ENCODE measurements at places on chromosomes 5 and 9. TPM values are rescaled to one million over a fixed set of nuclear protein-coding genes. Genes with fewer than 3 reads are reported as not detected.

DNA sequence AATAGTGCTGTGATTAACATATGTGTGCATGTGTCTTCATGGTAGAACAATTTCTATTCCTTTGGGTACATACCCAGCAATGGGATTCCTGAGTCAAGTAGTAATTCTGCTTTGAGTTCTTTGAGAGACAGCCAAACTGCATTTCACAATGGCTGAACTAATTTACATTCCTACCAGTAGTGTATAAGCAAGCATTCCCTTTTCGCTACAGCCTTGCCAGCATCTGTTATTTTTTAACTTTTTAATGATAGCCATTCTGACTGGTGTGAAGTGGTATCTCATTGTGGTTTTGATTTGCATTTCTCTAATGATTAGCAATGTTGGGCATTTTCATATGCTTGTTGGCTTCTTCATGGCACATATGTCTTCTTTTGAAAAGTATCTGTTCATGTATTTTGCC is 308.5 kb downstream of the ARRDC3 start:
- peak; percentile 7 for DNase-seq

- no peak for DNase-seq
Measured at GRCh38 chr5:13217636-13218035, 726.9 kb downstream of the DNAH5 start.

- no peak for DNase-seq
Measured at GRCh38 chr5:123611406-123611709, 99.4 kb downstream of the CSNK1G3 start.

DNA sequence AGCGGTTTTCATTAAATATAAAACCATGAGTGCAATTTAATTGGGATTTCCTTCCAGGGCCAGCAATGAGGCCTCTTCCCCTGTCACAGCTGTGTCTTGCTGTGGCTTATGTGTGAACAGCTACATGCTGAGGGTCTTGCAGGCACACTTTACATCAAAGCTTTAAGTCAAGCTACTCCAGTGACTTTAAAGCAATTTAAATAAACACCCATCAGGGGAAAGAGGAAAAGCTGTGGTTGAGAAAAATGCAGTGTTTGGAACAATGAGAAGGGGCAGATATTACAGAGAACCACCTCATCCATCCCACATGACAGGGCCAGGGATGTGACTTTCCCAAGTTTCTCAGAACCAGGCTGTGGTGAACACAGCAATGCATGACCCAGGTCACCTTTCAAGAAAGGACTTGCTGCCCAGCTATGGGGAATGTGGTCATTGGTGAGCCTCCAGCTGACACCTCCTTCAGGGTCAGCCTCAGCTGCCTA is 115.9 kb upstream of the LPAR1 start:
- DNase-seq, result no peak

DNA sequence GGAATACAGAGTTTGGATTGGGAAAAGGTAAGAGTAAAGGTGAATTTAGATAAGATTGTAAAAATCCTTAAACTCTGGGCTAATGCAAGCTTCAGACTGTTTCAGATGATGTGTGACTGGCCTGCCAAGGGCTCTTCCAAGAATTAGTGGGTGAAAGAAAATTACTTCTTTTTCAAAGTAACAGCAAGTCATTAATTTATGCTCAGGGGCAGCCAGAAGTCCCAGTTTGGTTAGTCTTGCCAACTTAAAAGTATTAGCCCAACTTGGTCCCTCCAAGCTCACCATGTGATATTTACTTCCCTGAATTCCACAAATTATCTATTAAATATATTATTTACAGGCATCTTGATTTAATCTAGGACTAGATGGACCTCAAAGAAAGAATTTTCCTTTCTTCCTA is 947.8 kb downstream of the NR2F1-AS1 start:
- DNase-seq, result no peak

- DNase-seq, result no peak
Measured at GRCh38 chr5:10123254-10123989, 126.3 kb downstream of the ATPSCKMT start.

DNA sequence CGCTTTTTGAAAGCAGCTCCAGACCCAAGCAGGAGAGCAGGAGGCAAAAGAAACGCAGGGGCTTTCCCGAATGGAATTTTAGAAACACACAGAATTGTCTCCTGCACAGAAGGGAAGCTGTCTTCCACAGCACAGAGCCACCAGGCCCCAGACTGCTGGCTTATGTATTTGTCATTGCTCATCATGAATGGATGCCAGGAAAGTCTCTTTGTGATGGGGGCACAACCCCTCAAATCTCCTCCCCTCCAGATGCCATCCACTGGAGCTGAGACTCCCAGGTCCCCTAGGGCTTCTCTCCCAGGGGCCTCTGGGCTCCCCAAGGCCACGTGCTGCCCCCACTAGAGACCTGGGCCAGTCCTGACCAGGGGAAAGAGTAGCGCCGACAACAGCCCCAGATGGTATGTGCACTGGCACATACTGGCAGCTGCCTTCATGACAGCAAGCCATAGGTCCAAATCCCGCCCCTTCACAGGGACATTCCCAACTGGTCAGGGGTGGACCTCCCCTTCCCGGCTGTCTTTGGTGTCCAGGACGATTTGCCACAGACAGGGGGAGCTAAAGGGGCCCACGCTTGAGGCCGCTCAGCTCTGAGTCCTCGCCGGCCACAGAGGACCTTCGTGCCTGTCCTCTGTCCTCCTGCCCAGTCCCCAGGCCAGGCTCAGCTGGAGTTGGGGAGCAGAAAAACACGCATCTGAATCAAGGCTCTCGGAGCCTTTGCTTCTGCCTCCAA is 127.8 kb downstream of the KCNIP1 start:
- no peak for DNase-seq

DNA sequence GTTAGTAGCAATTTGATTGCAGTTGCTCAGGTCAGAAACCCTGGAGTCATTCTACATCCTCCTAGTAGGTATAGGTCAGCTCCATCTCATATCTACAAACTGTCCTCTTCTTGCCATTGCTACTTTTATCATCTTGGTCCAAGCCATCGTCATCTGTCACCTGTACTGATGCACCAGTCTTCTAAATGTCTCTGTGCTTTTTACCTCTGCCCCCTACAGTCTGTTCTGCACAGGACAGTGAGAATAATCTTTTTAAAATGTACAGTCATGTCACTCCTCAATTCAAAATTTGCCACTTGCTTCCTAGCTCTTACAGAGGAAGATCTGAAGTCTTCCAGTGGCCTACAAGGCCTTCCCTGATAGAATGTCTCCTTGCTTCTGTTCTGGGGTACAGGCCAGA is 6.8 kb downstream of the NNT start:
- no peak for DNase-seq

DNA sequence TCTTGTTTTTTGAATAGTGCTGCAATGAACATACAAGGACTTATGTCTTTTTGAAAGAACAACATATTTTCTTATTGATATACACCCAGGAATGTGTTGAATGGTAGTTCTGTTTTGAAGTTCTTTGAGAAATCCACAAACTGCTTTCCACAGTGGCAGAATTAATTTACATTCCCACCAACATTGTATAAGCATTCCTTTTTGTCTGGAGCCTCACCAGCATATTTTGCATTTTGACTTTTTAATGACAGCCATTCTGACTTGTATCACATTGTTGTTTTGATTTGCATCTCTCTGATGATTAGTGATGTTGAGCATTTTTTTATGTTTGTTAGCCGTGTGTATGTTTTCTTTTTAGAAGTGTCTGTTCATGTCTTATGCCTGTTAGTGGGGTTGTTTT is 524.9 kb downstream of the SEMA5A start:
- DNase-seq, result no peak

GRCh38 chr5:52579391-52579790 is 208.3 kb upstream of the ITGA1 start:
- DNase-seq, result no peak

CDH9 gene
- 0.91 TPM for polyA plus RNA-seq

PTGS1 gene
- polyA plus RNA-seq, result 9.2 TPM

WNT8A gene
- polyA plus RNA-seq, result not detected

Data from large intestine (tissue), 12 donors.